NCI-H1417 treated with DMSO at 0.1 percent for 48 hours (cell line): ENCODE measurements at places on chromosomes 1 and 21.

DNA sequence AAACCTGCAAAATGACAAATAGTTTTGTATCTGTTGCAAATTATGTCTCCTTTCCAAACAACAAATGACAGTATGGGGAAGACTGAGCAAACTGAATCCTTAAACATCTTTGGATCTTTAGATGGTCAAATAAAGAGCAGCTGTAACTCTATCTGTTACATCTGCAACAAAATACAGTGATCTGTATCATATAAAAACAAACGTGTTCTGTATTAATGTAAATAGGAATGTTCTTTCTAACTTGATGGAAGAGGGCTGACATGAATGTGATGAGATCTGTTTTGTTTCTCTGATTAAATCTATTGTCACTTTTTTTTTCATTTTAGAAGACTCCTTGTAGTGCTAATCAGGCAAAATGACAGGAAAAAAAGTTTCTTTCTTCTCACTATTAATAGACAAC is 159.5 kb downstream of the GPATCH2 start:
- DNase-seq: no peak

DNA sequence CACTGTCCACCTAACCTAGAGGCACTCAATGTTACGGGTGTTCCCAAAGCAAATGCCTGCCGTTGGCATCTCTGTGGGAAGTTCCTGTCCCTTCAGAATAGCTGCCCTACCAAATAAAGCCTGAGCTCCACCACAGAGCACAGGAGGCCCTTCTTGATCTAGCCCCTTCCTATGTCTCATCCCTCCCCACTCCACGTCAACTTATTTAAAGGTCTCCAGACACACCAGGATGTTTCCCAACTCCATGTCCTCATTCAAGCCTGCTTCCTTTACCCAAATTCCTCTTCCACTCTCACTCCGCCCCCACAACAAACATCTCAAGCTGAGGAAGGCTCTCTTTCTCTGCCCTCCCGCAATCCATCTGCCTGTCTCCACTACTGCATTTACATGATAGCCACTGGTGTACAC is 87.7 kb downstream of the TGFBR3 start:
- DNase-seq: no peak

DNA sequence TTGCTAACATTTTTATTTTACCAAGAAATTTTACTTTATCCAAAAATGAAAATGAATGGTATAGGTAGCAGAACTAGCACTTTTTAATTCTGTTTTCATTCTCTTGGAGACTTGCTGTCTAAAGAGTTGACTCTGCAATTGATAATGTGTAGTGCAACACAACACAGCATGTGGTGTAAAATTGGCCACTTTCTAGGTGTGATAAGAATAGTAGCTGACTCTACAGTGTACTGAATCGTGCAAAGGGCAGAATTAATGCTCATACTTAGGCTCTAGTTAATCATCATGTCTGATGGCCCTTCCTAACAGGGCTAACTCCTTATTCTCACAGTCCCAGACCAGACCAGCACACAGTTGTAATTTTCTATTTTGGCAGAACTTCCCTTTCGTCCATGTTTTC is 140.5 kb downstream of the NEK7 start:
- DNase-seq: no peak

DNA sequence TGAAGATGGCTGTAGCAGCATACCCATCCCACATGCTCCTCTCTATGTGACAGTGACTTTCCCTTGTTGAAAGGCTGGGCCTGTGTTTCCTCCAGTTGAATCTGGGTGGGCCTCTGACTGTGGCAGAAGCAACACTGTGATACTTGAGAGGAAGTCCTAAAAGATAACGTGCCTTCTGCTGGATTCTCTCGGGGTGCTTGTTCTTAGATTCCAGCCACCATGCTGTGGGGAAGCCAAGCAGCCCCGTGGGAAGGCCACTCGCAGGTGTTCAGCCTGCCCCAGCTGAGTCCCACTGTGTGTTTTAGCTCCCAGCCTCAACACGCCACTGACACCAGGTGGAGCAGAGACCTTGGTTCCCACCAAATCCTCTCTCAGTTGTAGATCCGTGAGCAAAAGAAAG is 31.5 kb downstream of the TRAPPC10 start:
- DNase-seq: no peak

GRCh38 chr1:66980745-66981367 is 56.1 kb downstream of the MIER1 start:
- DNase-seq: no peak

DNA sequence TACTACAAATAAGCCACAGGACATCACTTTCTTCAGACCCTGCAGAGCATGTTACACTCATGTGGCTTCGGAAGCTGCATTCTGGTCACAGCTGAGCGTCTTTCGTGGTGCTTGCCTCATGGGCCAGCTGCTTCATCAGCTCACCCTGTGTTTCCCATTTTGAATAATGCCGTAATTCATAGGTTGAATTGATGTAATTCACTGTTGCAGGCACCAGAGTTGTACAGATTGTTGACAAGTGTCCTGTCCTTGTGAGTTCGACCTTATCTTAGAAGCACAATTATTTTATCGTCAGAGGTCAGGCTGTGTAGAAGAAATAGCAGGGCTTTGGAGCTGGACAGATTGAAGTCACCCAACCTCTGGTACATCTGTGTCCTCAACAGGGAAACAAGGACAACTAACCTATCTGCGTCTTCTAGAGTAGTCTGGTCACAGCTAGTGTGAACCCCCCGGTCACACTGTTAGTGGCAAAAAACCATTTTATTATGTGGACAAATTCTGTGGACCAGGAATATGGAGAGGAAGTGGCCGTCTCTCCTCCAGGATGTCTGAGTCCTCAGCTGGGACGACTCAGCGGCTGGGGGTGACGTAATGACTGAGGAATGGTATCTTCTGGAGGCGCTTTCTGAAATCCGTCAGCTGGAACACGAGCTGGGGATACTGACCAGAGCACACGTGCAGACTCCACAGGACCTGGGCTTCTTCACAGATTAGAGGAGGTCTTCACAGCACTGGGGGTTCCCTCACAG is 17.8 kb downstream of the PKNOX1 start:
- no peak for DNase-seq

GRCh38 chr1:40341491-40342380 is 24.6 kb upstream of the COL9A2 start:
- DNase-seq: no peak

DNA sequence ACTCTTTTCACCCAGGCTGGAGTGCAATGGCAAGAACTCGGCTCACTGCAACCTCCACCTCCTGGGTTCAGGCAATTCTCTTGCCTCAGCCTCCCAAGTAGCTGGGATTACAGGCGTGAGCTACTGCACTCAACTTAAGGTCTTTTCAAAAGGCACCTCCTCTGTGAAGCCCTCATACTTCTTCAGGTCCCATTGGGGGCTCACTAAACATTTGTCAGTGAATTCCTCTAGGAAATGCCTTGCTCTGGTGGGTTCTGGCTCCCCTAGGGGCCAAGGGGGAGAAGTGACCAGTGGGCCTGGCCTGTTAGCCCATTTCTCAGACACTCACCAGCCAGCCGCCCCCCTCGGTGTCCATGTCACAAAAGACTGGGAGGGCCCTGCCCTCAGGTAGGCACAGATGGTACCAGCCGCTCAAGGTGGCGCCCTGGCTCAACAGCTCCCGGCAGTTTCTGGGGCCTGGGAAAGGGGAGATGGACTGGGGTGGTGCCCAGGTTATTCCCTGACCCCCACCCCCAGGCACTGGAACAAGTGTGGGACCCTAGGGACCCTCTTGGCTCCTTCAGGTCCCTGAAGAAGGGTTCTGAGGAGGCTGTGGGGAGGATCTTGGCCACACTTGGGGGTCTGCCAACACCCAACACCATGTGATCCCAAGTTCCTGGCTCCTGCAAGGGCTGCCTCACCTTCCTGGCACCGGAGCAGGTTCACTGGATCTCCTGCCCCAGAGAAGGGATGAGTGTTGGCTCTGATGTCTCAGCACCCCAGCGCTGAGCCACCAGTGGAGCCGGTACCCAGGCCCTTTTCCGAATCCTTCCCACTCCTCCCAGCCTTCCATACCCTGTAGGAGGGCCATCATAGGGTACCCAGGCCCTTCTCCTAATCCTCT is 1.6 kb downstream of the FCN3 start:
- no peak for DNase-seq

DNA sequence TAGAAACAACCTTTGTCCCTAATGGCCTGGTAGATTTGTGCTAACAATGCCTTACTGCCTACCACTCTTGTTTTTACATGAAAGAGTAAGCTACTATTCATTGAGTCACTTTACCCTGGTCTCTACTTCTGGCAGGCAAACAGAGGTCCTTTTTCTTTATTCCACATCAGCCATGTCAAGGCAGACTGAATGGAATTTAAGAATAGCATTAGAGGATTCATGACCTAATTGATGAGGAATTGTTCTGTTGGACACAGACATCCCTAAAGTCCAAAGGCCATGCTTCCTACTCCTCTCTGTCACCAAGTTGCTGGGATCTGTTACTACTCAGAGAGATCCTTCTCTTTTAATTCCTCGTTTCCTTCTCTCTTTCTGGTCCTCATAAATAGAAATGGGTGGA is 229.1 kb upstream of the ZP4 start:
- no peak for DNase-seq

GRCh38 chr1:215730600-215730999 is 163.5 kb downstream of the KCTD3 start:
- DNase-seq: no peak

DNA sequence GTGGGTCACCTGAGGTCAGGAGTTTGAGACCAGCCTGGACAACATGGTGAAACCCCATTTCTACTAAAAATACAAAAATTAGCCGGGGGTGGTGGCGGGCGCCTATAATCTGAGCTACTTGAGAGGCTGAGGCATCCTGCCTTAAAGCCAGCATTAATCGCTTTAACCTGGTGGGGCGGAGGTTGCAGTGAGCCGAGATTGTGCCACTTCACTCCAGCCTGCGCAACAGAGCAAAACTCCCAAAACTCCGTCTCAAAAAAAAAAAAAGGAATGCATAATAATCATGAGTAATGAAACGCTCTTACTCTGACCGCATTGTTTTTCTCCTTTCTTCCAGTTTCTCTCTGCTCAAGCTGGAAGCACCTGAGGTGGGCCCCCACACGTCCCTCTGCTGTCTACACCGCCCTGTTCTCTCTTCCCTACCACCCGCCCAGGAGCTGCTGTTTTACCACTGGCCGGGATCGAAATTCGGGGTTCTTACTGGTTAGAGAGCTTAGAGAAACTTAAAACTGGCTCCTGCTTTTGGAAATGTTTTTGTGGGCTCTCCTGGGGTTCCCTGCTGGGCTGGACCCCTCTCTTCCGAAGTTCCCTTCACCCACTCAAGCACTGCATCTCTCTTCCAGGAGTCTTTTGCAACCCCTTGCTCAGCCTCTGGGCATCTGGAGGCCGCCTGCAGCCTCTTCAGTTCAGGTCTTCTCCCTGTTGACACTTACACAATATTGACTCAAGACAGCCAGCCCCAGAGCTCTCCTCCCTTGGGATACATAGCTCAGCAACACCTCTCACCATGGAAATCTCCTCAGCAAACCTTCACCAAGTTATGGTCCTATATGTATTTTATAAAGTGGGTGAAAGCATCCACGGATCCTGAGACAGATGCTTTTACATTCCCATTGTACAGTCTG is 62.5 kb downstream of the FAM163A start:
- no peak for DNase-seq

GRCh38 chr1:63638875-63639274 is 45.7 kb downstream of the PGM1 start:
- DNase-seq: no peak

GRCh38 chr1:40014812-40015594 is 25.5 kb upstream of the CAP1 start:
- DNase-seq: no peak

GRCh38 chr1:210373878-210374599 is 45.3 kb downstream of the HHAT start:
- DNase-seq: no peak

- DNase-seq: no peak
Observed at GRCh38 chr21:18275781-18276180, 31.1 kb downstream of the CHODL start.

- no peak for DNase-seq
Observed at GRCh38 chr1:248825573-248825908, 174 bp downstream of the SH3BP5L start.

- no peak for DNase-seq
Observed at GRCh38 chr1:64663668-64664067, 81.2 kb upstream of the RAVER2 start.

DNA sequence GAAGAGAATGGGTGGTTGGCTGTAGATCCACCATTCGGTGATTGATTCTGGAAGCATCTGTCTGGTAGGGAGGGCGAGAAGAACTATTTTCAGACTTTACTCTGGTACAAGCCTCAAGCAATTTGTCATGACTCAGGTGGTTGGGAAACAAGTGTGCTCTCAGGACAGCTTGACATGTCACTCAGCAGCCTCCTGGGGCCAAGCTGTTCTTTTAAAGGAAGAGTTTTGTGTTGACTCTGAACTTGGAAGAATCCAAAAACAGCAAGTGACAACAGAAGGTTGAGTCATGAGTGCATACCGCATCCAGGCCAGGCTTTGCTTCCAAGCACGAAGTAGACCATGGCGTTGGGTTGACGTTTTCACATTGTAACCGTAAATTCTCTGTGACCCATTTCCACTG is 65.9 kb downstream of the CLIC6 start:
- DNase-seq: no peak

DNA sequence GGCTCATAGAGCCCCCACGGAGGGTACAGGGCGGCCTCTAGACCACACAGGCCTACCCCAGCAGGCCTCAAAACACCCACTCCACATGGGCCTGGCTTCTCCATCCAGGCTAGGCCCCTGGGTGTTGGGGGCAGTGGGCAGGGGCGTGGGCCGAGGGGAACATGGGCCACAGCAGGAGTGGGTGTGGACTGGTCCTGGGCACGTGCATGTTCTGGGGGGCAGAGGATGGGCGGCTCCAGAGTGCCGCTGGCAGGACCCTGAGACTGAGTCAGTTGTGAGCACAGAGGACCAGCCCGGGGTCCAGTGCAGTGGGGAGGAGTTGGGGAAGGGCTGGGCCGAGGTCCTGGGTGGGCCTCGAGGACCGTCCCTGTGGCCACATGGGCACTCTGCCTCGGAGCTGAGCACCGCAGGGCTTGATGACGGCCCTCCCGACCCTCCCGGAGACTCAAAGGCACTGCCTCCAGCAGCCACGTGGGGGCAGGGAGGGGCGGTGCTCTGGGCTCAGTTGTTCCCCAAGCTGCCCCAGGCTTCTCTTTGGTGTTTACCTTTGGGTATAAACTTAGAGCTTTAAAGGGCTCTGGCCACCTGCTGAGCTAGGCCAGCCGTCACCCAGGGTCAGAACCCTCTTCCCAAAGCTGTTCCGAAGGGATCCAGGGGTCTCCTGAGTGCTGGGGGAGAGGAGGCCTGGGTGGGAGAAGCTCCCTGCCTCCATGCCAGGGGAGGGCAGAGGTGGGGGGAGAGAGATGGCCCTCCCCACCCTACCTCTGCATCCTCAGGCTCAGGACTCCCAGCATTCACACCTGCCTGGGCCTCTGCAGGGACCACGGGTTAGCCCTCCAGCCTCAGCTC is 79.9 kb downstream of the MORN1 start:
- DNase-seq: no peak

DNA sequence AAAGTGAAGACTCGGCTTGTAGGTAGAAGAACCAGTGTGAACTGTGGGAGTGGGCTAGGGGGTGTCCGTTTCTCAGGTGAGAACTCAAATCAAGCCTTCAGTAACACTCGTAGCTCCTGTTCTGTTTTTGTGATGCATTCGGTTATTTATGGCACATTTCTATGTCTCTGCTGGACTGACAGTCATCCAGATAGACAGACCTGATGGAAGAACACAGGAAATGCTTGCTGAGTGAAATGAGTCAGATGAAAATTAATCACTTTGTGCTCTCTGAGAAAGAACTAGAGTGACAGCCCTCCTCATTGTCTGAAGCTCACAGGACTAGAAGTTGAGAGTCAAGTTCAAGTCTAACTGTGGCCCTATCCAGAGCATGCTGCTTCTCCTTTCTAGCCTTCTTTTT is 360.1 kb upstream of the PLXNA2 start:
- no peak for DNase-seq

GRCh38 chr1:244092293-244092963 is 41.3 kb downstream of the ZBTB18 start:
- DNase-seq: no peak

GRCh38 chr1:165564561-165564960 is 20.8 kb downstream of the LRRC52 start:
- DNase-seq: no peak
